Stimulated activated CD8-positive, alpha-beta memory T cell treated with anti-CD3 and anti-CD28 coated beads, Interleukin-15, amount 100 ng/mL, for 48 hours (primary cell): ENCODE measurements at places on chromosomes 7 and 10.

- no peak for DNase-seq
Measured at GRCh38 chr7:4655311-4655710, 26.8 kb upstream of the FOXK1 start.

DNA sequence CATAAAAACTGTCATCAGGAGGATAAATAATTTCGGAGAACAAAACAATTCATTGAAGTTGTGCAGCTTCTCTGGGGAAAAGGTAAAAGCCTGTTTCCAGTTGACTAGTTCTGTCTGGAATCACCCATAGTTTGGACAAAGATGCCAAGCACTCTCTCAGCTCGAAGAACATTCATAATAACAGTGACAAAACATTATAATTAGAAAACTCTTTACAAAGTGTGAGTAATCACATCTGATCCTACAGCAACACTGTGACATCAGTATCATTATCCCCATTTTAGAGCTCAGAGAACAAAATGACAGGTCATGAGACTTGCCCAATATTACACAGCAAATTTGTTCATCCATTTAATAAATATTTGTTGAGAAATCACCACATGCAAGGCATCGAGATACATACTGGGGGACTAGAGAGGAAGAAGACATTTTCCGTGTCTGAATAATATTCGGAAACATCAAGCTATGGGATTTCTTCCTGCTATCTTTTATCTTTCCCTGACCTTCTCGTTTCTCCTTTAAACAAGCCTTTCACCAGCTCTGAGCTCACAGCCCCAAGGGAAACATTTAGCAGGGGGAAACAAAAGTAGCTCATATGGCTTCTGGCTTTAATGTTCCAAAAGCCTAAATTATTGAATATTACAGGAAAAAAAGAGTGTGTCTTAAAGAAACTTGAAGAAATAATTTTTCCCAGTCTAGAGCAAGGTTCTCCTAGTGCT, 123.3 kb upstream of the GHITM start:
- no peak for DNase-seq

GRCh38 chr10:47027108-47027783, 116.0 kb downstream of the PTPN20 start:
- no peak for DNase-seq

GRCh38 chr10:43134126-43134905, 3.9 kb upstream of the CSGALNACT2 start:
- no peak for DNase-seq
